ENCODE measurements at places on chromosomes 4 and X.

- DNase-seq, result no peak
Observed at GRCh38 chrX:140505421-140506337, 810 bp upstream of the SOX3 start.

- no peak for DNase-seq
Observed at GRCh38 chr4:136939781-136940180, 592.5 kb downstream of the PCDH18 start.

DNA sequence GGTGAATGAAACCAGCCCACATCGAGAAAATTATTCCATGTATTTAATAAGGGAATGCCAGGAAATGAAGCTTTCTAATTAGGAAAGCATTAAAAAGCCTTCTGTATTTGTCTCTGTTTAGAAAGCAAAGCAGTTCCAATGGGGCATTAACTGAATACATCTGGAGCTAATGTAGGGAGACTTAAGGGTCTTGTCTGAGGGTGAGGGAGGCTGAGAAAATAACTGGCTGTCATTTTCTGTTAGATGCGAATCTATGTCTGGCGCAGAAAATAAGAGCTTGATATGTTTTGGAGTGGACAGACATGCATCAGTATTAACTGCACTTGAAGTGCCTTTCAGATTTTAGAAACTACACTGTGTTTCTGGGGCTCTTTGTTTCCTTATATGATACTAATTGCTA, 111.3 kb downstream of the KLHL8 start:
- DNase-seq, result no peak

- DNase-seq, result no peak
Observed at GRCh38 chrX:3415011-3415410, 68.6 kb upstream of the MXRA5 start.

DNA sequence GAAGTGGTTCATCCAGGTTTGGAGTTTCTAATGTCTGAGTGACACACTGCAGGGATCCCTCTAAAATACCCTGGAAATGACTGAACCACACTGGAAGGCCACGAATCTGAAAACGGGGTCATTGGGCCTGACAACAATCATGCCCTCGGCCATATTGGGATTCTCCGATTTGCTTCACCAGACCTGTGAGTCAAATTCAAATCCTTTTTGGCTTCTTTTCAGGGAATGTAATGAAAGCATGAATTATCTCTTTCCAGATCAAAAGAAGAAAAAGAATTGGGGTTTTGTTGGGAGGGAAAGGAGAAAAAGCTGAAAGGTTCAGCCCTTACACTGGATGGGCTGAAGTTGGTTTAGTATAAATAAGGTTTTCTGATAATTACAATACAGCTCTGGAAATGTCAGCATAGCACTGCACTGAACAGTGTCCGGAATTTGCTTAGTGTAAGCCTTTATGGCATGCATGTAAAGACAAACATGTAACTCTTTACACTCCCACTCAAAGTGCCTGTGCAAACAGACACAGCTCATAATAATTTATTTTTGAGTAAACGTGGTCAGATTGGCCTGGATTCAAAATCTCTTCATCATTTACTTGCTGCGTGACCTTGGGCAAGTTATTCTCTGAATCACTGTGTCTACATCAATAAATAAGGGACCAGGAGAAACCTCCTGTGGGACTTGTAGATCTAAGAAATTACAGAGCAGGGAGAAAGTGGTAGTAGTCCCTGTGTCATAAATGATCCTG, 21.4 kb downstream of the CT47C1 start:
- peak; percentile 13 for DNase-seq

GRCh38 chrX:21408307-21408706, 34.1 kb downstream of the CNKSR2 start:
- no peak for DNase-seq

DNA sequence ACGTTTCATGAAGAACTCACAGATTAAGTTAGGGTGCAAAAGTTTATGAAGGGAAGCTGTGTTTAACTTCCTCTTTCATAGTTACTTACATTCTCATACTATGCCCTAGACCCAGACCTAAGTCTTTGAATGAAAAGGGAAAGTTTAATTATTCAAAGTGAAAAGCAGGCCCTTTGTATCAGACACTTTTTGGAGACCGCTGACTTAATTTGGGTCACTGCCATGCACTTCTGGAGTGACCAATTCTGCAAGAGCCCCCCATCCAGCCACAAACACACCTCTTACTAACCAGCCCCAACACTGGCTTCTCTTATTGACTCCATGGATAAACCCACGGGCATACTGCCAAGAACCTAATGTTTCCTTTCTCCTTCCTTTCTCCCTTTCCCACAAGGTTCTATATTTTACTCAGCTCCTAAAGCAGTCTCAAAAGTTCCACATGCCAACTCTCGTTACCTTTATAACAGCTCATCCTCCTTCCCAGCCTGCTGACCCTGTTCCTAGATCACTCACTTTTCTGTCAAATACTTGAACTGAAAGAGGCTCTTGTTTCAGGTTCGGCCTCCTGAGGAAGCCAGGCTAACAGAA, 34.5 kb downstream of the ABCE1 start:
- DNase-seq, result peak; percentile 3

GRCh38 chrX:41087201-41087600, 2.0 kb downstream of the USP9X start:
- no peak for DNase-seq

- no peak for DNase-seq
Observed at GRCh38 chrX:139864640-139865039, 68.2 kb downstream of the ATP11C start.

- DNase-seq, result no peak
Observed at GRCh38 chrX:27863809-27864208, 56.0 kb downstream of the MAGEB10 start.

DNA sequence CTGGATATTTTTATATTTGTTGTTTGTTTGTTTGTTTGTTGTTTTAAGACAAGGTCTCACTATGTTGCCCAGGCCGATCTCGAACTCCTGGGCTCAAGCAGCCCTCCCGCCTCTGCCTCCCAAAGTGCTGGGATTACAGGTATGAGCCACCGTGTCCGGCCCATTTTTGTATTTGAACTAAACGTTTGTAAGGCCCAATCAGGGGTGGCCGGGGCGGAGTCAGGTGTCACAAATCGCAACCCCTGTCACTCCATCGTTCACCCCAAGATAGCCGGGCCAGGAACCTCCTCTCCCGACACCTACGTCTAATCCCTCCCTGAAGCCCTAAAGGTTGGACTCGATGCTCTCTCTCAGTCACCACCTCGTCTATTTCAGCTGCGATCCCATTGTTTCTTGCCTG, 722 bp upstream of the EFHC2 start:
- no peak for DNase-seq

DNA sequence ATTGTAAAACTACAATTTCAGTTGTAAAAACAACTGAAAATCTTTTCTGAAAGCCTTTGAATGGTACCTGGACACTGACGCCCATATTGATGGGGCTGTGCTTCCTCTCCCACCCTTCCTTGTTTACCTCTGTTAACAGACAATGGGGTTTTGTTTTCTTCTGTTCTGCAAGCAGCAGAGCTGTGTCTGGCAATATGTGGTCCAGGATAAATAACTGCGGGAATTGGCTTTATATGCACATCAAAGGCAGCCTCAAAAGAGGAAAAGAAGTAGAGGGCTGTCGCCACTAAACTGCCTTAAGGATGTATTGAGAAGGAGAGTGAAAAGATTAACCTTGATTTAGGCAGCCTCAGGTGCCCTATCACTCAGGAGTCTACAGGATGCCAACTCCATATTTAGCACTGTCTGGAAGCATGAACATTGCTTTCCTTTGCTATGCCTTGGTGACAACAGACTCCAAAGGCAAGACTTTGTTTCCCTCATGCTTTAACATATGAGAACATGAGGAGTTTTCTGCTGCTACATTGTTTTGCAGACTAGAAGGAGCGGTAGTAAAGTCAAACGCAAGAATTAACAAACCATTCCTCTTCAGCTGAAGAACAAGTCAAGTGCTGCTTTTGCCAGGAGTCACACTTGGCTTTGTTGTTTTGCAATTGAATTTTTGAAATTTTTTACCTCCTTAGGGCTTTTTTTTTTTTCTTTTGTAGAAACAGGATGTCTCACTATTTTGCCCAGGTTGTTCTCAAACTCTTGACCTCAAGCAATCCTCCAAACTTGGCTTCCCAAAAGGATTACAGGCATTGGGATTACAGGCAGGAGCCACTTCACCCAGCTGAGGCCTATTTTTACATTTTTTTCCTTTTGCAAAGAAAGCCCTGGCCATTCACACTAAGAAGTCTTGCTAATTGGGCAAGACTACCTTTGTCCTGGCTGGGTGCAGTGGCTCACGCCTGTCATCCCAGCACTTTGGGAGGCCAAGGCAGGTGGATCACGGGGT, 3.0 kb downstream of the IL21 start:
- DNase-seq, result no peak
